Breast epithelium (tissue), 4 donors: ENCODE measurements at places on chromosomes 13 and 19. TPM values are rescaled to one million over a fixed set of nuclear protein-coding genes. Genes with fewer than 3 reads are reported as not detected.

Gene ZNF93
- total RNA-seq = 5.8 TPM

- DNase-seq = no peak
These were observed 1042.9 kb downstream of the UQCRFS1 start for GRCh38 chr19:28170066-28170465.

Gene AKAP8L
- 122 TPM for total RNA-seq

DNA sequence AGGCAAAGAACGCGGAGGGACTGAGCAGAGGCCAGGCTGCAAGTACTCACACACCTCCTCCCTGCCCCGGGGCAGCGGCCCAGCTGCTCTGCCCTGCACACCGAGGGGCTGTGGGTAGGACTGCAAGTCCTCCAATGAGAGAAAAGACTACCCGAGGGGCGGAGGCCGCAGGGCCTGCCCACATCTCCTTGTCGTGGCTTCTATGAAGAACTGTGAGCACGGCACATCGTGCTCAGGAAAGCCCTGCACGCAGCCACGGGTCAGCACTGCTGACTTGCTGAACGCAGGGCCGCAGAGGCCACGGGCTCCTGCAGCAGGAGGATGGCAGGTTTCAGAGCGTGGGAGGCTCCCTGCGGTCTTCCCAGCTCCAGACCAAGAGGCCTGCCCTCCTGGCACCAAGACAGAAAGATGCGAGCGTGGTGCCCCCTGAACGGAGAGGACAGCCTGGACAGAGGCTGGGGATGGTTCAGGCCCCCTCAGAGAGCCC is 37.4 kb downstream of the CEBPG start:
- no peak for DNase-seq

- DNase-seq = no peak
These were observed 31.8 kb upstream of the ADGRE5 start for GRCh38 chr19:14349426-14349825.

DNA sequence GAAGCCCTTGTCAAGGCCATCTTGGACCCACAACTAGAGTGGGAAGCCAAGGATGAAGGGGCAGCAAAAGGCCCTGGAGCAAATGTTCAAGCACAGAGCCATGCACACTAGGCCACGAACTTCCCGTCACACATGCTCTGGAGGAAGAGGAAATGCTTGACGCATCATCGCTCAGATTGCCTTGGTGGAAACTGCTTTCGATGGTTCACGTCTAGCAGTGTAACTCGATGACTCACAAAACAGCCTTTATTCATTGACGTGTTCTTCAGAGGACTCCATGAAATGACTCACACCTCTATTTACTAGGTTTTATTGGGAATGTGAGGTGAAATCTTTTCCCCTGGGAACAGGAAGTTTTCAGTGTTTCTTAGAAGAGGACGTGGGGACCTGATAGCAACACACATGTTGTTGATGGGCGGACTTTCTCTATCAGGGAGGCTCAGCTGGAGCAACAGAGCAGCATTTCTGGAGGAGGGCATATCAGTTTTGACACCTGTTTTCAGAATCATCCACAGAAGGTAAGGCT is 79.8 kb upstream of the FLT1 start:
- DNase-seq = no peak

GRCh38 chr19:3857449-3858003 is 11.3 kb downstream of the ZFR2 start:
- no peak for DNase-seq

- no peak for DNase-seq
These were observed 109.2 kb downstream of the ESD start for GRCh38 chr13:46687810-46688209.

- DNase-seq = no peak
These were observed 77.0 kb downstream of the SOX1 start for GRCh38 chr13:112143753-112144615.

DNA sequence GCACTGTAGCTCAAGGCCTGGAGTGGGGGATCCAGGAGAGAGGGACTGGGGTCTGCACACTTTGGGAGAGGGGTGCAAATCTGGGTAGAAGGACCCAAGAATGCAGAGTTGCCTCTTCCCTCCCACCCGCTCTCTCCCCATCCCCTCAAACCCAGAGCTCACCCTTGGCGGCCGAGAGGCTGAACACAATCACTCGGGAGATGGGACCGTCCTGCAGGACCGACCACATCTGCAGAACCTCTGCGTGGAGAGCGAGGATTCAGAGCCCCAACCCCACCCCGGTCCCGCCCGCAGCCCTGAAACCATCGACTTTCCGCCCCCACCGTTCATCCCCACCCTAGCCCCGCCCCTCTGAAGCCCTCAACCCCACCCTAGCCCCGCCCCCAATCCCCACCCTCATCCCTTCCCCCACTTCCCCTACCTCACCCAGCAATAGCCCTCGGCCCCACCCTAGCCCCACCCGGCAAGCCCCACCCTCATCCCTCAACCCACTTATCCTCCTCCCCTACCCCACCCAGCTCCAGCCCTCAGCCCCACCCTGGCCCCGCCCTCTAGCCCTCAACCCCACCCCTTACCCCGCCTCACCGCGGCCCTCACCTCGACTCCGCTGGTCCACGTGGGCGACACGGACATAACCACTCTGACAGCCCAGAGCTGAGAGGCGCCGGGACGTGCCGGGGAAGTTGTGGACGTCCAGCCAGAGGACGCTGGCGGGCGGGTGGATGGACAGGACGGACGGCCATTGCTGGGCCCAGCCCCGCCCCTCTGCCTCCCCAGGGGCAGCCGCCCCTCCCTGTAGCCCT is 4.1 kb downstream of the KPTN start:
- DNase-seq = no peak

DNA sequence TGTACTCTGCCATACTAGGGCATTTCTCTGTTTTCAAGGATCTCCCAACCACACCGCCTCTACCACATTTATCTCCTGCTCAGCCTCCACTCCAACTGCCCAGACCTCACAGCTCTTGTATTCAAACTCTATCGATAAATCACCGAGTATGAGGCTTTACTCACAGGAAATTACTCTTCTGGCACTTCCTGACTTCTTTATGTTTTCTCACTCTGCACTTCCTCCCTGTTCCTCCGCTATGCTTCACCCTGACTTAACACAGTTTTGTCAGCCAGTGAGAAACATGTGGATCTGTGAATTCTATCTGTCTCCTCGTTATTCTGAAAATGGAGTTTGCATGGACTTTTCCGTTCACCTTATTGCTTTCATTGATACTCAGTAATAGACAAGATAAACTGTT is 2.6 kb upstream of the CARD8 start:
- DNase-seq = no peak

GRCh38 chr13:99215184-99215830 is 14.7 kb downstream of the UBAC2 start:
- no peak for DNase-seq

Gene APBA3
- 24.0 TPM for total RNA-seq

Gene GJB6
- total RNA-seq = not detected

DNA sequence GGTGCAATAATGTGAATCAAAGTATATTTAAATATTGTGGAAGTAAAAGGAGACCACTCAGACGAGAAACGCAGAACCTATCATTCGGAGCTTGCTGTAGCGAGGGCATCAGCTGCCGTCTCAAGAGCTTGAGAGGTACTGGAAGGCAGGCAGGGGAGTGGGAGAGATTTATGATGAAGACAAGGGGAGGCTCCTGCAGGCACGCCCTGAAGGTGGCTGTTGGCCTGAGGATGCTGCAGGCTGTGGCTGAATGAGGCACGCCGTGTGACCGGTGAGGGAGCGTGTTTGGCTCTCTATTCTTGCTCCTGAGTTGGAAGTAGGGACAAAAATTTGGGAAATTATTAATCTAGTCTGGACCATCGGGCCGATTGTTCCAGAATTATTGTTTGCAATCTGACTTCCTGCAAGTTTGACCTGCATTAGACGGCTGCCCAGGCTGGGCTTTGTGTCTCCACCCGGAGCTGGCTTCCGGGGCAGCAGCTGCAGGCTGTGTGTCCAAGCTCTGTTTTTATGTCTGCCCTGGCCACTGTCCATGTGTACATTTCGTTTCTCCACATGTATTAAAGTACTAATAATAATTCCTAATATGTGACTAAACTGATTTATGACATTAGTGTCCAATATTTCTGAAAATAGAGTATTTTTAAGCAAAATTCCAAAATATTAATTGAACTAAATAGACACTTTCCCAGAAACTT is 91.1 kb upstream of the ANKRD10 start:
- no peak for DNase-seq

- no peak for DNase-seq
These were observed 12.2 kb downstream of the PLEKHJ1 start for GRCh38 chr19:2223959-2224358.

DNA sequence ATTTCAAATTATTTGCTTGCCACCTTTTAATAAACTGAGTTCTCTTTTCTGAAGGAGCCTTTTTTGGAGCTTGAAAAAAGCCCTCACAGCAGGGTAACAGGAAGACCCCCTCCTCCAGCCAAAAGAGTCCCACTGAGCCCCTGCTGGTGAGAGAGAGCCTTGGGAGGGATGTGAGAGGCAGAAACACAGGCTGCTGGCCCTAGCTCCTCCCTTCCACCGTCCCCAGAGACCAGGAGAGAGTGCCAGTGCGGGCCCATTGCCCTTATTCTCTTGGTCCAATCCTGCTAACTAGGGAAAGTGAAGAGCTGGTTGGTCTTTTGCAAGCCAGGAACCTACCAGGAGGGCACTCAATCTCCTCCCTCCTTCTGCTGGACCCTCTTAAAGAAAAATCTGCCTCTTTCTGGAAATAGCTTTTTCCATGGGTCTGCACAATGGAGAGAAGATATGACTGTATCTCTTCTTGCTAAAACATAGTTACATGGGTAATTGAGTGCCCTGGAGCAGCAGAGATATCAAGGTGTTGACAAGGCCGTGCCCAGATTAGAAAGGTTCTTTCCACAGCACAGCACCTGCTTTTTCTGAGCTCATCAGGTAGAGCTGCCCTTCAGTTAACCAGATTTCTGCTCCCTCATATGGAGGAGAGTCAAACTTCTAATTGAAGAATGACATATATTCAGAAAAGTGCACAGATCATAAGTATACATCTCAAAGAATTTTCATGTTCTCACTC is 113.9 kb downstream of the LRCH1 start:
- no peak for DNase-seq

GRCh38 chr13:101911752-101912151 is 459.3 kb downstream of the ITGBL1 start:
- no peak for DNase-seq

Gene CRX
- total RNA-seq = not detected
